ENCODE measurements at places on chromosomes 6 and 20.

GRCh38 chr6:69801225-69801624 is 4.4 kb upstream of the LMBRD1 start:
- no peak for DNase-seq

DNA sequence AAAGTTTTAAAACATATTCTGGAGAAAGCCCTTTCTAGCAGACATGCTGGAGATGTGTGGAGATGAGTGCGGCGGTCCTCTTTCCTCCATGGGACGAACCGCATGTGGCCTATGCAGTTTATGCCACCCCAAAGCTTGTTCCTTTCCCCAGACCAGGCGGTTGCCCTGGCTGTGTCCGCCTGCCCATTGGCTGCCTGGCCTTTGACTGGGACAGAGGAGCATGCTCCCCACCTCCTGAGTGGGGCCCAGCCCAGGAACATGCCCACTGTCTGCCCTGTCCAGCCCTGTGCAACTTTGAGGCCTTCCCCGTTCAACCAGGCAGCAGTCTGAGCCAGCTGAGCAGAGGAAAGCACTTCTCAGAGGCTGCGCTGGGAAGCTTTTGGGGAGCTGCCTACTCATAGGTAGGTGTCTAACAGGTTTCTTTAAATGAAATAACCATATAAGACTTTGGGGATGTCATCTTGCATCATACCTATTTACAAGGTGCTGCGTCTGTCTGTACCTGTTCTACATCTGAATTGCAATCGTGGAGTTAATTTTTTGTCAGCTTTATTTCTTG is 20.6 kb downstream of the FOXC1 start:
- DNase-seq, result no peak

DNA sequence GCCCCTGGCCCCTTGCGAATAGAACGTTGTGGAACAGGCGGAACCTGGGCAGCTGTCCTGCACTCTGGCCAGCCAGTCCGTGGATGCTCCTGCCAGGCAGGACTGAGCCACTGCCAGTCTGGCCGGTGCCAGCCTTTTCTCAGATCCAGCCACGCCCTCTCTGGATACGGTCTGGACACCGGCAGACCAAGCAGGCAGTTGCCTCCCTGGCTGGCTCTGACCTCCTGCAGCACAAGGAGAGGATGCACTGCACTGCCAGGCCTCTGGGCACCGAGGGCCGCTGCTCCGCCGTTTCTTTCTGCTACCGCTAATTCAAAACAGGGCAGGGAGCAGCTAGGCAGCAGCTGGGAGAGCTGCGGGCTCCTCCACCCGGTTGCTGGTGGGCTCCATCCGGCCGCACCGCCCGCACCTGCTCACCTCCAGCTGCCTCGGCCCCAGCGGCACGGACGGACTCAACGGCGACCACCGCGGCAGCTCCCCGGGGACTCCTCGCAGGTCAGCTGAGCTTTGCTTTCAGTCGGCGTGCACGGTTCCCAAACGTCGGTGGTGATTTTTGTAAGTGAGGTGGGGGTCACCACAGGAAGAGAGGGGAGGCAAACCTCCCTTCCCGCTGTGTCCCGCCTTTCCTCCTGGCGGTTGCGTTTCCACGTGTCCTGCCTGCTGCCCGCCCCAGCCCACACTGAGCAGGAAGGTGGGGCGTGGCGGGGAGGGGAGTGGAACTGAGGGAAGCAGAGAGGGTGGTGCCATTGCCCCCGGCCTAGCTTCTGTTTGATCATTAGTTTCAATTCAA is 30.3 kb upstream of the AFDN start:
- no peak for DNase-seq

DNA sequence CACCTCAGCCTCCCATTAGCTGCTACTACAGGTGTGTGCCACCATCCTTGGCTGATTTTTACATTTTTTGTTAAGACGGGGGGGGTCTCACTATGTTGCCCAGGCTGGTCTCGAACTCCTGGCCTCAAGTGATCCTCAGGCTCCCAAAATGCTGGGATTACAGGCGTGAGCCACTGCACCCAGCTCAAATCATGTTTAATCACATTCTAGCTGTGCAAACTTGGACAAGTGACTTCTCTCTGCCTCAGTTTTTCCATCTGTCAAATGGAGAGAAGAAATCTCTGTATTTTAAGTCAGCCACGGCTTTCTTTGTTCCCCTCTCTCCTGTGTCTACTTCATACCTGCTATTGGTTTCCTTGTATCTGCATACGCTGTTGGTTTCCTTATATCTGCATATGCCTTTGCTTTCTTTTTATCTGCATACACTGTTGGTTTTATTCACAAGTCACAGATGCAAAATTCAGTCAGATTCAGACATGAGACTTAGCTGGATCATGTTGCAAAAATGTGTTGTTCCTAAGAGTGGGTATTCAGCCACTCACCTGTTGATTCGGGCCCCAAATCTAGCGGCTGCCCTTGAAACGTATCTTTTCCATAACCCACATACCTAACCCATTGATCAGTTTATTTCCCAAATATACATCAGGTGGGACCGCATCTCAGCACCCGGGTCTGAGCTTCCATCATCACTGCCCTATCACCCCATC is 30.2 kb downstream of the SULF2 start:
- no peak for DNase-seq

GRCh38 chr20:31508517-31509244 is 5.6 kb upstream of the HM13 start:
- no peak for DNase-seq
